ENCODE measurements at places on chromosomes 1 and 21. TPM values are rescaled to one million over a fixed set of nuclear protein-coding genes. Genes with fewer than 3 reads are reported as not detected.

DNA sequence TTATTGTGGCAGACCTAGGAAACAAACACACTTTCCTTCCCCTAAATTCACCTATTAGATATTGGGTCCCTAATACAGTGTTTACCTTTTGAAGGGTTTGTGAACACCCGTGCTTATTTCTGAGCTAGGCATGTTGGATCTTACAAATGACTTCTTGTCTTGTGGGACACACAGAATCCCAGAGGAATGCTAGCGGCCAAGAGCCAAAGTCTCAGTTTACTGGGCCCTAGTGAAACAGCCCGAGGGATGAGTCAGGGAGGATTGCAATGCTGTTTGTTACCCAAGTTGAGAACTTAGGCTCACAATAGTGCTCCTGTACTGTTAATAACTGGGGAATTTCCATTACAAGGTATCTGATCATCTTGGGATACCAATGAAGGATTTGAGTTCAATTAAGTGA is 100.1 kb upstream of the AKT3 start:
- ATAC-seq = no peak

The LRRC7 gene
- total RNA-seq = not detected

- ATAC-seq = no peak
Measured at GRCh38 chr1:221766210-221766609, 24.3 kb upstream of the DUSP10 start.

DNA sequence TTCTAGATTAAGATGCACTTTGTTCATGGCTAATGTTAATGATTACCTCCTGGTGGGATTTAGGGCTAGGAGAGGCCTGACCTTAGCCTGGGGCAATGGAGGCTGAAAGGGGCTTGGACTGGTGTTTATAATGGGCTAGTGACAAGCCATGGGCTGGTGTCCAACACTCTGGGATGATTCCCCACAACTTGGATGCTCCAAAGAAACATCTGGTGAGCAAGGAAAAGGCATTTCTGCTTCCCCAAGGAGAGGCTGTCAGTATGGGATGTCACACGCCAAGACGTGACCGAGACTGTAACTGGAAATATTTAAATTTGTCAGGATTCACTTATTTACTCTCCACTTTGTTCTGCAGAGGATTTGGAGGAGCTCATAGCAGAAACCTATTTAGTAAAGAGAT is 45.2 kb downstream of the PTPRU start:
- no peak for ATAC-seq

The CBR3 gene
- 19.7 TPM for total RNA-seq

The RNU1-2 gene
- total RNA-seq = 1,202 TPM

GRCh38 chr1:160048335-160048734 is 16.5 kb upstream of the PIGM start:
- ATAC-seq = no peak

GRCh38 chr1:46284597-46285564 is 18.5 kb downstream of the LRRC41 start:
- ATAC-seq = no peak

The SLC2A5 gene
- 0.87 TPM for total RNA-seq

The SAMD13 gene
- total RNA-seq = not detected

The RAP1GAP gene
- total RNA-seq = 6.0 TPM

GRCh38 chr1:57770772-57771171 is 346.9 kb upstream of the DAB1 start:
- no peak for ATAC-seq

The GUCA2B gene
- not detected for total RNA-seq

DNA sequence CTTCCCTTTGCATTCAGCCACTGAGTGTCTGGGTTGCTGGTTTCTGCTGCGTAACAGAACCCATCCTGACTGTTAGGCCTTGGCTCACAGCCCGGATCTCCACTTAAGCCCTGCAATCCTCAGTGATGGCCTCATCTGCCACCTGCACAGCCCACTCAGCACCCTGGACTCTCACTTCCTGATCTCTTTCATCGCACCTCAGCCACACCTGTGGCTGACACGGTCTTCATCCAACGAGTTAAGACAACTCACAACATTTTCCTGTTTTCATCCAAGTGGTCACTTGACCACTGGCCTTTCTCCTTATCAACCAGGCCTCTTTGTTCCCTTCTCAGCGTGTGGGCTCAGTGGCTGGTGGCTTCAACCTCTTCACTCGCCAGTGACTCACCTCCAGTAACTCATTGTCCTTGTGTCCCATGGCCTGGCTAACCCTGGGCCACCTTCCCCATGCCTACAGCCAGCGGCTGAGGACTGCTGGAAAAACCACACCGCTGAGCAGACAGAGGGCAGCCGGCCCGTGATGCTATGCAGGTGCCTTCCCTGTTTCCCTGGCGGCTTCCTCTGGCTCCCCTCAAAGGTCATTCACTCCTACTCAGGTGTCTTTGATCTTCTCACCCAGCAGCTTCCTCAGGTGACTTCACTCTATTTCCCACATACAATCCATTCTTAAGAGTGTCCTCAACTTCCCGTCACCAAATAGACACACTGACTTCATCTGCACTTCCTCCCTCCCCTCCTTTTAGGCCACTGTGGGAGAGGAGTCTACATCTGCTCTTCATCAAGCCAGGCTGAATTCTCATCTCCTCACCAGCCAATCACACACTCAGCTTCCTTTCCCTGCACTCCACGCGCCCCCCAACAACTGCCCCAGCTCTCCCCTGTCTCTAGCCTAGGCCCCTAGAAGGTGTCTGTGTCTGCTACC is 19.9 kb upstream of the EDN2 start:
- peak; percentile 20 for ATAC-seq

All from activated T-helper 17 cell treated with anti-CD3 and anti-CD28 coated beads, Interleukin-2, amount 50 U/mL, for 72 hours (primary cell).